ENCODE measurements at places on chromosomes 6 and 20. TPM values are rescaled to one million over a fixed set of nuclear protein-coding genes. Genes with fewer than 3 reads are reported as not detected.

DNA sequence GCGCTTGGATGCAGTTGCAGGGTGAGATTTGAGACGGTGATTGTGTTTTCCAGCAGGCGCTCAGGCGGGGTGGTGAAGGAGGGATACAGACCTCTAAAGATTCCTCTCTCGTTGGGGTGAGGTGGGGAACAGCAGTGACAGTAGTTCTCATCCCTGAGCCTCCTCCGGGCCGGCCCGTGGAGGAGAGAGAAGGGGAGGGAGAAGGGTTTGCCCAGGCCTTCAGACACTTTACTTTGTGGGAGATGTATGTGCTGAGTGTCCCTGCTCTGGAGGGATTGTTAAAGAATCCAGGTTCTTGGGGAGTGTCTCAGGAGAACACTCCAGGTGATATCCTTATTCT, 41.0 kb downstream of the PSMB9 start:
- H3K27me3 ChIP-seq = no peaks in the 10 kb centered on the region
- peak overlapping the region; percentile 90 for H3K27ac ChIP-seq
- peaks cover 20% of the 10 kb centered on the region for H3K4me1 ChIP-seq
- no peak for DNase-seq
- H3K4me3 ChIP-seq = peak overlapping the region; percentile 74
- H3K36me3 ChIP-seq = no peaks in the 10 kb centered on the region

DLK2 gene
- total RNA-seq = not detected

DNA sequence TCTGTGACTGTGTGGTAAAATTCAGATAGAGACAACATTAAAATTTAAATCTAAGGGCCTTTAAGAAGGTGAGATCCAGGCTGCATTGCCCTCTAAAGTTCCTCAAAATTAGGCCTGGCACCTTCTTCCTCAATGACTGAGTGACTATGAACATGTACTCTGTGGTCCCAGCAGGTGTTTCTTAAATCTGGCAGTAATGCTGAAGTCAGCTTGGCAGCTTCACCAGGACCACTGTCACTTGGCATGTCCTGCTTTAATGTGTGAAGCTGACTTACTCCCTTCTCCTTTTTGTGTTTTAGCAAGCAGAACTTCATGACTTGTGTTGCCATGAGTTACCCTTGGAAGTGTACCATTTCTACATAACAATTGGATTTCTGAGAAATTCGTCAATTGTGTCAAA, 141.7 kb downstream of the NKAIN2 start:
- no peaks in the 10 kb centered on the region for H3K27me3 ChIP-seq
- no peaks in the 10 kb centered on the region for H3K4me1 ChIP-seq
- no peak overlapping the region for H3K27ac ChIP-seq
- no peak for DNase-seq

GRCh38 chr6:26249707-26249956, 115.4 kb upstream of the BTN3A2 start:
- H3K36me3 ChIP-seq = no peaks in the 10 kb centered on the region
- DNase-seq = no peak
- no peaks in the 10 kb centered on the region for H3K4me1 ChIP-seq
- H3K27ac ChIP-seq = peak overlapping the region; percentile 68
- peak overlapping the region; percentile 32 for H3K4me3 ChIP-seq

CFAP61 gene
- total RNA-seq = 1.9 TPM

LAMA2 gene
- total RNA-seq = 150 TPM

DNA sequence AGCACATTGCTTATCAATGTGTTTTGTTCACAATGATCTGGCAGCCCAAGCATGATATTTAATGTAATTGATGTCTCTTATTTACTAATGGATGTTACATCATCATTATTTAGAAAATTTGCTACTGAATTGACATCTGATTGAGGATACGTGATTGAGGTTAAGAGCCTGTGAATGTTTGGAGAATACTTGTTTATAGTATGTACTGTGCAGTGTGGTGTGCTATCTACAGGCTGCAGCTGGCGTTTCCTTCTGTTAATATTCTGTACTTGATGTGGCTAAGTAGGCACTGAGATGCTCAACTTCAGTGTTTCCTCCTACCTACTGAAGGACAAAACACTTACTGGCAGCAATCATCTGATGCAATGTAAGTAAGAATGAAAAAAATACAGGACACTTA, 709.6 kb upstream of the FLRT3 start:
- no peaks in the 10 kb centered on the region for H3K36me3 ChIP-seq
- DNase-seq = no peak
- H3K27ac ChIP-seq = no peak overlapping the region
- H3K4me1 ChIP-seq = no peaks in the 10 kb centered on the region

CST7 gene
- 2.7 TPM for total RNA-seq

DNA sequence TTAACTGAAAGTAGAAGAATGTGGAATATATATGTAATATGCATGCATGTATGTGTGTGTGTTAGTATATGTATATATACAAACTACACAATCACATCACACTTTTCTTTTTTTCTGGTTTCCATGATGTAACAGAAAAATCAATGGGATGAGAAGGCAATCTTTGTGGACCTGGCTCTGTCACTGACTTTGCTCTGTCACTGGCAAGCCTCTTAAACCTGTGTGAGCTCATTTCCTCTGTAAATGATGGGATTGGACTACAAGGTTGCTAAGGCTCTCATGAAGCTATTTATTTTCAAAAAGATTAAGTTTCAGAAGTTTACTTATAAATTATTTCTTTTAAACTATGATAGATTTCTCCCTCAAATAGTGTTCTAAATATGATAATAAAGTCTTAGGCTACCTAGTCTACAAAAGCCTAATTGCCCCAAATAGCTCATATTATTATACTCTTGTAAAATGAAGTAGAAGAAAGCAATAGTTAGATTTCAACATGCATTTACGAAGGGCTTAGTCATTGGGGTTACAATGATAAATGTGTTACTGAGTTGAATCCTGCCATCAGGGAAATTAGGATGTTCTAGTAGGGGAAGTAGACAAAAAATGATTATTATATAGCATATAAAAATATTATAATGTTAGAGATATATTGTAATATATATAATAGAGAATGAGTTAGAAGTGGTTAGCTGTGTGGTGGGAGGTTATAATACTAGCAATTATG, 129.3 kb downstream of the AFG1L start:
- no peak overlapping the region for H3K4me3 ChIP-seq
- H3K27me3 ChIP-seq = no peaks in the 10 kb centered on the region
- H3K4me1 ChIP-seq = no peaks in the 10 kb centered on the region
- no peak for DNase-seq
- no peak overlapping the region for H3K27ac ChIP-seq

- H3K36me3 ChIP-seq = no peaks in the 10 kb centered on the region
- DNase-seq = no peak
- H3K27me3 ChIP-seq = no peaks in the 10 kb centered on the region
- H3K27ac ChIP-seq = no peak overlapping the region
- no peaks in the 10 kb centered on the region for H3K4me1 ChIP-seq
Measured at GRCh38 chr20:19381947-19382346, 169.5 kb downstream of the SLC24A3 start.

DNA sequence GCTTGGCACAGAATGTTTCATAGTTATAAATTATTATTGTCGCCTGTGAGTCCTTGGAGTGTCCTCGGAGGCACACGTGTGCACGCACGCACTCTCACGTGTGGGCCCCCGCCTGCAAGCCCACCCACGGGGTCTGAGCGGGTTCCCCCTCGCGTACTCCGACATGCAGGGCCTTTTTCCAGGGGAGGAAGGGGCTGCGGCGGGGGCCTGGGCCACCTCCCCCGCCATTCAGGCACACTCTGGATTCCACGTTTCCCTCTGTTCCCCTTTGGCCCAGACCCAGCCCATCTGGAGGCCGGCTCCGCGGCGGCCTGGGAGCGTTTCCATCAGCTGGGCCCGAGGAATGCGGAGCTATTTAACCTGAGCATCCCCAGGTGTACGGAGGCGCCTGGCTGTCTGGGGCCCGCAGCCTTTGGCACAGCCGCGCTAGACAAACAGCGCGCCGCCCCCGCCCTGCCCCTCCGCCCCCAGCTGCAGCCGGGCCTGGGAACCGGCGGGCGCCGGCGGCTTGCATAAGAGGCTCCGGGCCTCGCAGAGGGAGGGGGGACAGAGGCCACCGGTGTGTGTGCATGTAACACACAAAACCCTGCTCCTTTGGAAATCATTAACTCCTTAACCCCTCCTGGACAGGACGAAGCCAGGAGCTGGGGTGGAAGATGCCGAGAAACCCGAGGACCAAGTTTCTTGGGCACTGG, 3.3 kb downstream of the ID1 start:
- peak overlapping the region; percentile 79 for H3K4me3 ChIP-seq
- peaks cover 16% of the 10 kb centered on the region for H3K36me3 ChIP-seq
- peaks cover 57% of the 10 kb centered on the region for H3K4me1 ChIP-seq
- peak overlapping the region; percentile 93 for H3K27ac ChIP-seq

DNA sequence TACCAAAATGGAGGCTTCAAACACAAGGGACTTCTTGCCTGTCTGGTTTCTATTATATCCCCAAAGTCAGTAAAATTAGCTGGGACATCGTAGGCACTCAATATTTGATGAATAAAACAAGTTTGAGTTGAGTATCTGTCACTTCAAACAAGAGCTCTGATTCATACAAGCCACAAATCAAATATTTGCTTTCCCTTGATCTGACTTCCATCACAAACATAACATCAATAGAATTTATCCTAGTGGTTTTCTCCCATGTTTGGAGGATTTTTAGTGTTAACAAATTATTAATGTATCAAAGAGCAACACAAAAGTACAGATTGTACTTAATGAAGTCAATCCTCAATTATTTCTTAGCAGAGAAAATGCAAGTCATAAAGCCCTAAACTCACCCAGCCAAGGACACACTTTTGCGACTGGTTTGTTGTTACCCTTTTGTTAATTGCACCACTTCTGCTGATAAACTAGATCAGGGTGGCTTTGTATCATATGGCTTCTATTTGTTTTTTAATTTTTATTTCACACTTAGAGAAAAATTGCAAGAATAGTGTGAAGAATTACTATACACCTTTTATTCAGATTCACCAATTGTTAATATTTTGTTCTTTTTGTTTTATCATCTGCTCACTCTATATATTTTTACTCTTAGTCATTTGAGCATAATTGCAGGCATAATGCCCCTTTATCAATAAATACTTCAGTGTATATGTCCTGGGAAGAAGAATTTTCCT, 117.4 kb upstream of the PRDM1 start:
- DNase-seq = no peak
- H3K36me3 ChIP-seq = no peaks in the 10 kb centered on the region
- no peaks in the 10 kb centered on the region for H3K27me3 ChIP-seq
- H3K4me1 ChIP-seq = no peaks in the 10 kb centered on the region

NMBR gene
- total RNA-seq = not detected

GRCh38 chr6:107866606-107867301, 42.6 kb upstream of the SCML4 start:
- H3K4me3 ChIP-seq = no peak overlapping the region
- H3K4me1 ChIP-seq = no peaks in the 10 kb centered on the region
- DNase-seq = no peak
- H3K27ac ChIP-seq = no peak overlapping the region
- H3K36me3 ChIP-seq = peaks cover 13% of the 10 kb centered on the region

DNA sequence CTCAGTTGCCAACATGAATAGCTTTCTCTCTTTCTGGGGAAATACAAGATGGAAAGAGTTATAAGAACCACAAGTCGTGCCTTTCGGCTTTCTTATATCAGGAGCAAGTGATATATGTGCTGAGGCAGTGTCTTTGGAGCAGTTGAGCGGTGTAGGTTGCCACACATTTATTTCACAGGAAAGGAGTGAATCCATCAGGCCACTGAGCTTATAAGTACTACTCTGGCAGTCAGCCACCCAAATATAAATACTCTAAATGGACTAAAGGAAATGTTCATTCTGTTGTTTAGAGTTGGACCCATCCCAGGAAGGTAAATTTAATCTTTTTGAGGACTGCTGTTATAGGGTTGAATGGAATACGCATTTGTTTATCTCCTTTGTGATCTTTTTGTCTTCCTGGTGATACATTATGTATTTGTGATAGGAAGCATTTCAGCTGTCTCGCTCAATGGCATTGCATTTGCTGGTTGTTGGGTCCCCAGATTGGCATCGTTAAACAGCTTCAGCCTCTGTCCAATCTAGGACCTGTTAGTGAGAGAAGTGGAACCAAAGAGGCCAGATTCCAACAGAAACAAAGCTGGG, 139.7 kb downstream of the SOBP start:
- DNase-seq = no peak
- no peaks in the 10 kb centered on the region for H3K4me1 ChIP-seq
- H3K4me3 ChIP-seq = no peak overlapping the region
- no peak overlapping the region for H3K27ac ChIP-seq

- DNase-seq = no peak
- no peak overlapping the region for H3K4me3 ChIP-seq
- no peaks in the 10 kb centered on the region for H3K27me3 ChIP-seq
- no peak overlapping the region for H3K27ac ChIP-seq
- H3K36me3 ChIP-seq = no peaks in the 10 kb centered on the region
Measured at GRCh38 chr6:5199702-5200101, 61.0 kb downstream of the LYRM4 start.

DNA sequence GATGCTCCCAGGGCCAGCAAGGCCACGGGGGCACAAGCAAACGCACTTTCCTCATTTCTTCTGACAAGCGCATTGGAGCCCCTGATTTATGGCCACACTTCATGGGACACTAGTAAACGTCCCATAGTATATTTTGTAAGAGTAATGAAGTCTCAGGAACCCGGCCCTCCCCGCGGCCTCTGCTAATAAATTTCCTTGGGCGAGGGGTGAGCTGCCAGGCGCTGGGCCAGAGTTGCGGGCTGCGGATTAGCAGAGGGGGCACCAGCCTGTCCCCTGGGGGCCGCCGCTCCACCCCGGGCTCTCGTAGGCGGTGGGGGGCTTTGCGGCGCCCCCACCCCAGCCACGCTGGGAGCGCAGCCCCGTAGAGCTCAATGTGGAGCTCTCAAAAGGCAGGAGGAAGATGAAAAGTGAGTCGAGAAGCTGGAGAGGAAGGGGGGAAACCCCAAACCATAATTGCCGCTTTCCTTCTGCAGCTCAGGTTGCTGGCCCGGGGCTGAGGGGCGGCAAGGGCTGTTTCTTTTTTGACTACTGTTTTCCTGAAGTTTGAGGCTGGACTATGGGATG, 173.6 kb downstream of the CDC5L start:
- no peak for DNase-seq
- H3K4me3 ChIP-seq = no peak overlapping the region
- H3K27ac ChIP-seq = no peak overlapping the region
- no peaks in the 10 kb centered on the region for H3K36me3 ChIP-seq
- H3K4me1 ChIP-seq = no peaks in the 10 kb centered on the region
- H3K27me3 ChIP-seq = no peaks in the 10 kb centered on the region

FARS2 gene
- total RNA-seq = 15.0 TPM
